ENCODE measurements at places on chromosomes 12 and 14. TPM values are rescaled to one million over a fixed set of nuclear protein-coding genes. Genes with fewer than 3 reads are reported as not detected.

The FOXG1 gene
- total RNA-seq: 0.12 TPM

The LRRIQ1 gene
- 0.47 TPM for total RNA-seq

The ARG2 gene
- total RNA-seq: 67.2 TPM

The PPP4R4 gene
- 11.1 TPM for total RNA-seq

The SERPINA3 gene
- not detected for total RNA-seq

The C12orf42 gene
- total RNA-seq: 1.1 TPM

The CCDC175 gene
- not detected for total RNA-seq

The E2F7 gene
- 22.3 TPM for total RNA-seq

The PLEK2 gene
- total RNA-seq: not detected

The SLCO1B1 gene
- total RNA-seq: 0.24 TPM

The SLC25A47 gene
- not detected for total RNA-seq

The TSPAN19 gene
- total RNA-seq: 0.50 TPM

- DNase-seq: no peak
These were observed 94.6 kb upstream of the DAAM1 start for GRCh38 chr14:59093902-59094301.

DNA sequence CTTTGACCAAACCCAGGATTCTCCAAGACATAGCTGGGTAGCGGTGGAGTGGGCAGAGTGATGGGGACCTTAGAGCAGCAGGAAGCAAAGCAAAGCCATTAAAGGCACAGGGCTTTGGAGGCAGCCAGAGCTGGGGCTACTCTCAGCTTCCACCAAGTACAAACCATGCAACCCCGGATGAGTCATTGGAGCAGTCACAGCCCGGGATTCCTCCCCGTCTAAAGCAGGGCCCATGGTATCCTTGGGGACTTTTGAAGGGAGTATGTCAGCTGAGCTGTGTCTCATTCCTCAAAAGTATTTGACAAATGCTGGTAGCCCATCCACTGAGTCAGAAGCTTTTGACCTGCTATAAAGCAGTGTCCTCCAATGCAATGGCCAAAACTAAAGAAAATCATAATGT lies 9.7 kb upstream of the IFI27 start:
- DNase-seq: no peak

DNA sequence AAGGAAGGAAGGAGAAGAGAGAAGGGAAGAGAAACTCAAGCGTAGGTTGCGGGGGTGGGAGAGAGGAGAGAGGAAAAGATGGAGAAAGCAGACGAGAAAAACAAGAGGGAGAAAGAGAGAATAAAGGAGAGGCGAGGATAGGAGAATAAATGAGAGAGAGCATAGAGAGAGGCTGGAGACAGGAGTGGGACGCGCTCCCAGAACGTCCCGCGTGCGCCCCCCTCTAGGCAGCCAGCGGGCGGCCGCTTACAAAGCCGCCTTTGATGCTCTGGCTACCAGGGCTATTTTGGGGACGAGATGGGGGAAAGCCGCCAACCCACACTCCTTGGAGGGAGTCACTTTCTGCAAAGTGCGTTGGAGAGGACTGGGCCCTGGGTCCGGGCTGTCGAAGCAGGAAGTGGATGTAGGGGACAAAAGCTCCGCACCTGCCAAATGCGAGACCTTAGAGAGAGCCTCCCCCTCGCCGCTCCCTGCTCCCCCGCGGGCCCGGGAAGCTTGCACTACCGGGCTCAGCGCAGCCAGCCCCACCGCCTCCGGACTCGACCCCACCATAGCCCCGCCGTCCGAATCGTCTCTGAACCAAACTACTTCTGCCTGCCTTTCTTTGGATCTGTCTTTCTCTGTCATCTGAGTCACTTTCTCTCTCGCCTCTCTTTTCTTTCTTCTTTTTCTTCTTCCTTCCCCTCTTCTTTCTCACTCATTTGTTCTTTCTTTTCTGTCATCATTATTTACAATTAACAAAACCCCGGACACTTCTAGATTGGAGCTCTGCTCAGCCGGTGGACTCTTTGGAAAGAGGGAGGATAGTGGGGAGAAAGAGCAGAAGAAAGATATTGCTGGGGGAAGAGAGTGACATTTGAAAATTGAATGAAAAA lies 8.0 kb downstream of the ASCL1 start:
- peak; percentile 68 for DNase-seq

- no peak for DNase-seq
These were observed at the start of gene GPR135 for GRCh38 chr14:59465316-59466135. Gene GPR135, minus strand, starts transcription at chr14:59465380. Its CDS starts 154 bp downstream, at chr14:59465226.

DNA sequence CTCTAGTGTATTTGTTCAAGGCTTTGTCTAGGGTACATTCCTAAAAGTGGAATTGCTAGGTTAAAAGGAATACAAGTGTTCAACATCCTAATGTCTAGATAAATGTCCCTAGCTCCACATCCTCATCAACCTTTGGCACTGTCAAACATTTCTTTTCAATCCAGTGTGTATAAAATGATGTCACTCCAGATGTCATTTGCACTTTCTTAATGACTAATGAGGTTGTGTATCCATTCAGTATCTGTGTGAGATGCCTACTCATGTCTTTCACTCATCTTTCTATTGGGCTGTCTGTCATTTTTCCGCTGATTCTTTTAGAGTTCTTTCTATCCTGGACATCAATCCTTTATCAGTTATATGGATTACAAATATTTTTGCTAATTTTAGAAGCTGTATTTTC lies 43.3 kb downstream of the ARMH4 start:
- DNase-seq: no peak

DNA sequence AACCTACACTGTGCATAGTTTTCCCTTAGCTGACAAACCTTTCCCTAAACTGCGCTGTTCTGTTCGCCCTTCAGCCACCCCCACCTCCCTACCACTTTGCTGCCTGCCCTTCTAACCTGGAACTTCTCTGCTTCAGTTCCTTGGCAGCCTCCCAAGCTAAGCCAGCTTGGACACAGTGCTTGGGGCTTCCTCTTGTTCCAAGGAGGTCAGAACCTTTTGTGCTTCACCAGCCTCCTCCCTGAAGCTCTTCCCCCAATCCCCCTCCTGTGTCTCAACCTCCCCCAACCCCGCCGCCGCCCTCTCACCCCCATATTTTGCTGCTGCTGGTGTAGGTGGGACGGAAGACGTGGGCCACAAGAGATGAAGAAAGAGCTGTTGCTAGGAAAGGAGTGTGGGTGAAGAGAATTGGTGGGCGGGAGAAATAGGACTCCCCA lies 8.1 kb upstream of the RIC8B start:
- no peak for DNase-seq

GRCh38 chr12:6430124-6430989 lies 14.4 kb upstream of the CD27 start:
- no peak for DNase-seq

DNA sequence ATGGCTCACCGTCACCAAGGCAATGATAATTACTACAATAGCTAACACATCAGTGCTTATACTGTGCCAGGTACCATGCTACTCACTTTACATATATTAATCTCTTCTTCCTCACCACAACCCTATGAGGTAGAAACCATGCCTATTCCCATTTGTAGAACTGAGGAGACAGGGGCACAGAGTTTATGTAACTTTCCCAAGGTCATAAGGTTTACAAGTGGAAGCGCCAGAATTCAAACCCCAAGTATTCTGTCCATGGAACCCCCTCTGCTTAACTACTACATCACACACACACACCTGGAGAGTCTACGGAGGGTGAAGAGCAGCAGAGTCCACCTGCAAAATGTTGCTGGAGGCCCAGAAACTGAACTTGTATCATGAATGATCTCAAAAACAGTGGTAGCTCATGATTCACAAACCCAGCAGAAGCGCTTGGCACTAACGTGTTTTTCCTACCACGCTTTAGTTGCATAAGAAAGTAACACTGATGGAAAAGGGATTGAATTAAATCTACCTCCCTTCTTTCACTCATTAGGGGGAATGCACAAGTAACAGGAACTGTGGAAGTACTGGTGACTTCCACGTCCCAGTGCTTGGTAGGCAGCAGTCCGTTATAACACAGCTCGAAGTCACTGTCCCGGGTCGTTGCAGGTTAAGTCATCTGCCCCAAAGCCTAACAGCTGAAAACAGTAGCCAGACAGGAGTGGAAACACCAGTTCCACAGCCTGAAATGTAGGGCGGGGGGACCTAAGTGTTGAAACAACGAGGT lies 2.0 kb downstream of the ITPR2 start:
- DNase-seq: peak; percentile 30

DNA sequence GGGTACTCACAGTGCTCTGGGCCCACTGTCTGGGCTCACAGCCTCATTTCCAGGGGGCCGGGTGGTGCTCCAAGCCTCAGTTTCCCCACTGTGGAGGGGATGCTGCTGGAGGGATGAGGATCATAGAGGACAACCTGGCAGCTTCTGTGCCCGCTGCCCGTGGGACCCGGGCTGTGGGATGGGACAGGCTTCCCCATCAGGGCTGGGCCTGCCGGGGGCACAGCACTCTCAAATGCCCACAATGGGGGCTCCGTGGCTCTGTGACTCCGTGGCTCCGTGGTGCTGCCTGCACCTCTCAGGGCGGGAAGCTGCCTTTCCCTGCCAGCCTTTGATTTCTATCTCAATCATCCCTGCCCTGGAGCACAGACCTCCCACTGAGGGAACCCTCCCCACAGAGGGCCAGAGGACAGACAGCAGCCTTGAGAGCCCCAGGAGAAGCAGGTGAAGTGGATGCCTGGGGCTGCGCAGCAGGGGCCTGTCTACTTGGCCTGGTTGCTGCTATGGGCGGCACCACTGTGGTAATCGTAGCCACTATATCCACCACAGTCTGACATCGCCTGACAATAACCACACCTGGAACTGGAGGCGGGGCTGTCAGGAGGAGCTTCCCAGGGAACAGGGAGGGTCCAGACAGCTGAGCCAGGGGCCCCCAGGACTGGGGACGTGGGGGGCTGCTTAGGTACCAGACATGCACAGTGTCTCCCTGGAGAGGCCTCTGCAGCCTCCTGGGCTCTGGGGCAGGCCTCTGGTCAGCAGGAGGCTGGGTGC lies 375.9 kb downstream of the TMEM121 start:
- no peak for DNase-seq

- no peak for DNase-seq
These were observed 147.0 kb upstream of the SYT10 start for GRCh38 chr12:33586576-33586975.

GRCh38 chr12:31813305-31813704 lies 84.5 kb upstream of the AMN1 start:
- peak; percentile 71 for DNase-seq

DNA sequence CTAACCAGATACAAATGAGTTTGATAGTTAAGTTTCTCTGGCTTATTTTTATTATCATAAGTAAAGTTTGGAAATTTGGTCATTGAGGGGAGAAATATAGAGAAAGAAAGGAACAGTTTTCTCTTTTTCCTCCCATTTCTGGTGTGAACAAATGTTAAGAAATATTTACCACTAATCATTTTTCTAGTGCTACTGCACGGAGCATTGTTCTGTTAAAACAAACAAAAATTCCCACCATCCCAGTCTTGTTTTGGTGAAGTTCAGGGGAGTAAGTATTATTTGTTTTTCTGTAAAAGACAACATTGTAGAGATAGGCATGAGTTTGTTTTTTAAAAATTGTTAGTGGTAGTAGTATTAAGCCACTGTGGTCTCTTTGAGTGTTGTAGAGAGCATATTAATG lies 135.3 kb downstream of the FGD4 start:
- DNase-seq: no peak

DNA sequence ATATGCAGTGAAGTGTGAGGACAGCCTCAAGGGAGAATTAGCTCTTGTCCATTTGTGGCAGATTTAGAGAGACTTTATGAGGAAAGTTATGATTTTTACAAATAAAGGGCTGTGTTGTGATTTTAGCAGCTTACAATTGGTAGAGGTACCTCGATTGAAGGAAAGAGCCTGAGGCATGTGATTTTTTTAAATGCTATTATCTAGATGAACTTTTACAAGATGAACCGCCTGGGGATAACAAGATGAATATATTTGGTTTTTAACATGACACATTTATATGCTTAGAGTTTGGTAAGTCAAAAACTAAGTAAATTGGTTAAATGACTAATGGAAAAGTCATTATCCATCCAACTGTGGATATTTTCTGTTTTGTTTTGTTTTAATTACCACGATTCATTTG lies 52.6 kb downstream of the AEBP2 start:
- no peak for DNase-seq

GRCh38 chr14:79436335-79436734 lies 775.0 kb downstream of the DIO2 start:
- no peak for DNase-seq

GRCh38 chr14:88384718-88385117 lies 739 bp upstream of the SPATA7 start:
- DNase-seq: no peak

GRCh38 chr14:76715511-76716081 lies 45.7 kb upstream of the VASH1 start:
- DNase-seq: no peak

DNA sequence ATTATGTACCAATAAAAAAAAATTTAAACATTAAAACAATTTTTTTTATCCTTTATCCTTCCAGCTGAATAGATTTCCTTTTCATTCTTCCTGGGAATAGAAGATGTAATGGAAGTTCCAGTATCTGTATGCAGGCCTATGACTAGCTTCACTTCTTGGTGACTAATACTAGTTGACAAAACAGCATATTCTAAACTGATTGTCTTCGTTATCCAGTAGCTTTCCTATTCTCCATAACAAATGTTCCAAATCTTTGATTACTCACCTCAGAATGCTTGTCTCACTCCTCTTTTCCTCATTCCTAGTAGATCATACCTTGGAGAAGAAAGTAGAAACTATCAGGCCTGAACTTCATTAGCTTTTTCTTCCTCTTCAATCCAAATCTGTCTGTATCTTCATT lies 70.7 kb downstream of the PLEKHA5 start:
- no peak for DNase-seq

GRCh38 chr12:16526693-16527092 lies 79.3 kb downstream of the LMO3 start:
- no peak for DNase-seq

DNA sequence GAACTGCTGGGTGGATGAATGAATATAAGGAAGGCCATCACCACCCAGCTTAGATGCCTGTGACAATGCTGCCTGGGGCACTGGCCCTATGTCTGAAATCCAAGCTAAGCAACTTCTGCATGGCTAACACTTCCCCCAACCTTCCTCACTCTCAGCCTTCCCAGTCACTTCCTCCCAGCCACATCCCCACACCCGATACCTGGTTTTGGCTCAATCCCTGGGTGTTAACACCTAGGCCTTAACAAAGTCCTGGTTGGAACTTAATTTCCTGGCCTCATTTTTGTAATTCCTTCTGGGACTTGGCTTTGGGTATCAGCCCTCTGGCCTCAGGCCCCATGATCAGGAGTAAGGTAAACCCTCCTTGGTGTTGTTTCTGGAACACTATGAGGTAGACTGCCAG lies 110.0 kb downstream of the EFCAB11 start:
- peak; percentile 19 for DNase-seq

DNA sequence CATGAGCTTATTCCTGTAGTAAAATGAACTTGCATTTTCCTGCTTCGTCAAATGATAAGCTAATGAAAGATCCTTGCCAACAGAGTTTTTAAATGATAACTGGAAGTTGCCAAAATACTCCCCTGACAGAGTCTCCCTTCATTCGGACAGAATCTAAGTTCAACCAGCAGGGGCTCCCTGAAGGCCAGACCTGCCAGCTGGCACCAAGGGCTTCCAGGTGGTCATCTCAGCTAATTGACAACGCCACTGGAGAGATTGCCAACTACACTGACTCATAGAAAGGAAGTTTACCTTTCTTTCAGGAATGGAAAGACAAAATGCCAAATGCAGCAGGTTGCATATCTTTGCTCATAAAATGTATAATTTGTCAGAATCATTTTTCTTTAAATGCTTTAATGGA lies 462.8 kb downstream of the GXYLT1 start:
- DNase-seq: peak; percentile 18

- DNase-seq: peak; percentile 89
These were observed 24.9 kb downstream of the SLC6A12 start for GRCh38 chr12:188910-189621.

- peak; percentile 87 for DNase-seq
These were observed 1.4 kb upstream of the KCNK13 start for GRCh38 chr14:90060312-90060964.

- no peak for DNase-seq
These were observed 1134.1 kb downstream of the VRK1 start for GRCh38 chr14:97931273-97931672.
